ENCODE measurements at places on chromosomes 7 and 10.

DNA sequence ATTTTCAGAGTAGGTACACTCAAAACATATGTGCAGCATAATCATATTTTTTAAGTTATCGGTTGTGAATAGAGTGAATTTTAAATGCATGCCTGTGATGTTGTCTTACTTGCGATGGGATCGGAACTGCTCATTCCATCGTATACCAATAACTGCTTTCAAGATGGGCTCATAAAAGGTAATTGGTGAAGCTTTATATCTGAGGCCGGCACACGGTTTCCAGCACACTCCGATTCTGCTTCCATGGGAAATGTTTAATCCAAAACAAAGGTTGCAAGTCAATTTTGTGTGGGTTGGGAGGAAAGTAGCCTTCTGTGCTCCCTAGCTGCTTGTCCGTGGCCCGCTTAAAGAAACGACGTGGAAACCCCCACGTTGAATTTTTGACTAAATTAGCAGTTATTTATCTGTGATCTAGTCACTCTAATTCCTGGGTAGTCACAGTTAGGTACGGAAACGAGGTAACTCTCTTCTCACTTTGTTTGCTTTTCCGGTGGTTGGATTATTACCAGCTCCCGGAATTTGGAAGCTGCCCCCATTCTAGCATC lies 10.1 kb upstream of the CELF2 start:
- DNase-seq = no peak

GRCh38 chr7:158082761-158083160 lies 504.9 kb downstream of the PTPRN2 start:
- DNase-seq = no peak

DNA sequence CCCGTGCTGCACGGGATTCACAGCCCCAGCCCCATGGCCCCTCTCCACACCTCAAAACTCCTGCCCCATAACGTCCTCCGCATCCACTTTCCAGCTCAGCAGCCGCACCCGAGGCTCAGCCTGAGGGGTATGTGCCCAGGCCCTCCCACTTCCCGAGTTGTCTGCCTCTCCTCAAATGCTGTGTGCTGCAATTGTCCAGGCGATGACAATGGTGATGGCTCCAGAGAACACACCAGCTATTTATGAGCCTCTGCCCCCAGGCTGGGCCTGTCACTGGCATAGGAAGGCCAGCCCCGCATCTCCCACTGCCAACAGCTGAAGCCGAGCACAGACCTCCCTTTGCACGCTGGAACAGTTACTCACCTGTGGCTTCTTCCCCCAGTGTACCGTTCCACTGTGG lies 2.4 kb upstream of the LDB3 start:
- DNase-seq = no peak

DNA sequence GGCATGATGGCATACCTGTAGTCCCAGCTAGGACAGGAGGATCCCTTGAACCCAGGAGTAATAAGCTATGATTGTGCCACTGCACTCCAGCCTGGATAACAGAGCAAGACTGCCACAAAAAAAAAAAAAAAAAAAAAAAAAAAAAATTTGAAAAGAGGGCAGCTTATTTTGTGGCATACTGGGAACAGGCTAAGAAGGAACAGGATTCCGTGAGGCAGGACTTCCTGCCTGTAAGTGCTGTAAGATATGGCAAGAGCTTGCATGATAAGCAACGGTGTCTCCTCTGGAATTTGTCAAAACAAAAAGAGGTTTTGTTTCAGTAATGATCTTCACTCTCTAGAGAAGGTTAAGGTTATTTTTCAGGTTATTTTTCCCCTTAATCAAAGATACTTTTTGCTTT lies 101.1 kb downstream of the ABCC2 start:
- DNase-seq = no peak

GRCh38 chr7:87658553-87658952 lies 30.4 kb downstream of the RUNDC3B start:
- DNase-seq = no peak

DNA sequence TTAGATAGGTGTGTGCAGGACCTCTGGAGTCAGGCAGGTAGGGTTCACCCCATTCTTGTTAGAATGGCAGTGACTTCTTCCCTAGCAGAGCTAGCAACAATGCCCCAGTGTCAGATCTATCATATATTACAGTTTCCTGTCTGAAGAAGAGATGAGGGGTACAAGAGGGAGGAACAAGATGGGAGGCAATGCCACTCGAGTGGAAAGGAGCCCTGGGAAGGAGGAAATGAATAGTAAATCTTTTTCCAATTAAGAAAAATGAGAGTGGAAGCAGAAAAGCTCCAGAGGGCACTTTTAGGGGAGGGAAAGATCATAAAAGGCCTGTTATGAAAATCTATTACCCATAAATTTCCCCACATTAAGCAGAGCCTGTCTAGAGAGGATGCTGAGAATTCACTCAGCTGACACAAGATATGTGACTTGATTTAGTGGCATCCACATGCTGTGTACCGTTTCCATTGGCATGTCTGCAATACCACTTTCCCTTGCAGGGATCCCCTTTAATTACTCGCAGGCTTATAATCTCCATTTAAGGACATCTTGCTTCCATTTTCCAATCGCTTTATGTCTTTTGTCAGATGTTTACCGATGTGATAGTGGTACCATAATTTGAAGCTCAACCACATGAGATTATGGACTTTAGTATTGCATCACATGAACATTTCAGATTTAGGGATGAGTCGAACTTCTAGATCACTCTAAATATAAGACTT lies 70.0 kb upstream of the AGBL3 start:
- DNase-seq = no peak

Measured in stimulated activated CD8-positive, alpha-beta memory T cell treated with anti-CD3 and anti-CD28 coated beads, Interleukin-12 subunit alpha, Interleukin-12 subunit beta, amount 100 ng/mL, for 4 hours (primary cell).